ENCODE measurements at places on chromosomes 13 and 19.

DNA sequence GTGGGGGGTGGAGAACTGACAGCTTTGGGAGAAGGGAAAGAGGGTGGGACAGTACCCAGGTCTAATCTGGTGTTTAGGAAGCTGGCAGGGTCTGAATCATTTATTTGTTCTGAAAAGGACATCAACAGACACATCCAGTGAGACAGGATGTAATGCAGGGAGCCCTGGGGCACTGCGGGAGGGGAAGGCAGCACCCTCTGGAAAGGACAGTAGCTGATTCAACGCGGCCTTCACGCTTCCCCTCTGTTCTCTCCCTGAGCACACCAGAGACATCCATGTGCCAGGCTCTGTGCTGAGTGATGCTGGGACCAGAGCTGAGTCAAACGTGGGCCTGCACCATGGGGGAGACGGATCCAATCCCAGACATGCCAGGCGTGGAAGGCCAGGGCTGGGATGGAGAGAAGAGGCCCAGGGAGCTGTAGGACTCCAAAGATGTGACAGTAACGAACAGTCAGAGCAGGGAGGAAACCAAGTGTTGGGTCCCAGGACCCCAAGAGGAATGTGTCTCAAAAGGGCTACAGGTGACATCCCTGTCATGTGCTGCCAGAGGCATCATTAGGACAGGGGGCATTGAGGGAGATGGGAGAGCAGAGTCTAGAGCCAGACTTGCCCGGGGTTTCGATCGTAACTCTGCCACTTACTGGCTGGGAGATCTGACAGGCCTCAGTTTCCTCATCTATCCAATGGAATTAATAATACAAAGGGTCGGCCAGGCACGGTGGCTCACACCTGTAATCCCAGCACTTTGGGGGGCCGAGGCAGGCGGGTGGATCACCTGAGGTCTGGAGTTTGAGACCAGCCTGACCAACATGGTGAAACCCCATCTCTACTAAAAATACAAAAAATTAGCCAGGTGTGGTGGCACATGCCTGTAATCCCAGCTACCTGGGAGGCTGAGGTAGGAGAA, 1.7 kb downstream of the ETFB start:
- DNase-seq, result no peak

DNA sequence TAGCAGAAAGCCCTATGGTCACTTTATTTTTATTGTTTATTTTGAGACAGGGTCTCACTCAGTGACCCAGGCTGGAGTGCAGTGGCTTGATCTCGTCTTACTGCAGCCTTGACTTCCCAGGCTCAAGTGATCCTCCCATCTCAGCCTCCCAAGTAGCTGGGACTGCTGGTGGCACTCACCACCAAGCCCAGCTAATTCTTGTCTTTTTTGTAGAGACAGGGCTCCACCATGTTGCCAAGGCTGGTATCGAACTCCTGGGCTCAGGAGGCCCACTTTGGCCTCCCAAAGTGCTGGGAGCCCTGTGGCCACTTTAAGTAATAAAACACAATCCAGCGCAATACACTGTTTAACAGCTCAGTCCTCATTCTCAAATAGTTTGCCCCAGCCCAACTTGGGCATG, 69.3 kb downstream of the NUFIP1 start:
- DNase-seq, result no peak

- no peak for DNase-seq
These were observed 45.8 kb downstream of the TGDS start for GRCh38 chr13:94550062-94550738.

DNA sequence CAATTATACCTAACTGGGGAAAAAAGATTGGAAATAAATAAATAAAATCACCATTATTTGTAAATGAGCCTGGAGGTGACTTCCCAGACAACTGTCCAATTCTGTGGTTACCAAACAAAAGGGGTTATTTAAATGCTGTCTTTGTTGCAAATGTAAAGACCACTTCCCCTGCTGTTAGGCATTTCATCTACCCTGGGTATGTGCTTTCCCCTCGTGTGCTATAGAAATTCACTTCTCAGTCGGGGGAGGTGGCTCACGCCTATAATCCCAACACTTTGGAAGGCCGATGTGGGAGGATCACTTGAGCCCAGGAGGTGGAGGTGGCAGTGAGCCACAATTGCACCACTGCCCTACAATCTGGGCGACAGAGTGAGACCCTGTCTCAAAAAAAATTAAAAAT, 101.9 kb upstream of the AKAP11 start:
- no peak for DNase-seq

GRCh38 chr13:78524936-78525335, 78.4 kb downstream of the POU4F1 start:
- no peak for DNase-seq

All from natural killer cell (primary cell).